HS-27A (cell line): ENCODE measurements at places on chromosomes 7 and 10.

GRCh38 chr7:115059321-115059720 lies 137.4 kb downstream of the MDFIC start:
- no peak for DNase-seq

GRCh38 chr10:59271160-59271559 lies 91.2 kb downstream of the FAM13C start:
- no peak for DNase-seq

DNA sequence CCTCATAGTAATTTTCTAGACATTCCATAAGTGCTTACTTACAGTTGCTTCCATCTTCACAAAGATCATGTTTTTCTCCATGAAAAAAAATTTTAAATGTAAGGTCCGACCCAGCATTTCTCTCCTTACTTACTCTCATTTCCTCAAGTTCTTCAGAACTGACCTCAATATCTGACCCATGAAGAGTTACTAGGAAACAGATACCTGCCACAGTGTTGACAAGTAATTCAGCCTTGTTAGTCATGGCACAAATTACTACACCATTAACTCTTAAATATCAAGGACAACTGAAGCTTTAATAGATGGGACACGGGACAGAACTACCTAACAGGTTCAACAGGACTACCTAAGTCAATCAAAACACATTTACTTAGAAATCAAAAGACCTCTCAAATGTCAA lies 316.2 kb downstream of the POM121L12 start:
- DNase-seq, result no peak

DNA sequence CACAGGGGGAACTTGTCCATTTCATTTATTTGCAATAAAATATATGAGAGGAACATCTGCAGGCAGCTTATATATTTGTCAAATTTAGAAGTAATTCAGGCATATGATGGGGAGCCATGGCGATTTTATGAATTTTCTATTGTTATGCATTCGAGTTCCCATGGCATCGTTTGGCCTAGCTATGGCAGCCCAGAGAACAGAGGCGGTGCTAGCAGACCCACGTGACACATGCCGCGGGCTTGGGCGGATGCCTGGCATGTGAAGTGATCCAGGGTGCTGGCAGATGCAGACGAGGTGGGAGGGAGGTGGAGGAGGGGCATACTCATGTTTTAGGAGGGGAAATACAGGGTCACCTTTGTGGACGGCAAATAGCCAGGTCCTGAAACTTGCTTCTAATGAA lies 560.0 kb upstream of the GALNT17 start:
- no peak for DNase-seq

DNA sequence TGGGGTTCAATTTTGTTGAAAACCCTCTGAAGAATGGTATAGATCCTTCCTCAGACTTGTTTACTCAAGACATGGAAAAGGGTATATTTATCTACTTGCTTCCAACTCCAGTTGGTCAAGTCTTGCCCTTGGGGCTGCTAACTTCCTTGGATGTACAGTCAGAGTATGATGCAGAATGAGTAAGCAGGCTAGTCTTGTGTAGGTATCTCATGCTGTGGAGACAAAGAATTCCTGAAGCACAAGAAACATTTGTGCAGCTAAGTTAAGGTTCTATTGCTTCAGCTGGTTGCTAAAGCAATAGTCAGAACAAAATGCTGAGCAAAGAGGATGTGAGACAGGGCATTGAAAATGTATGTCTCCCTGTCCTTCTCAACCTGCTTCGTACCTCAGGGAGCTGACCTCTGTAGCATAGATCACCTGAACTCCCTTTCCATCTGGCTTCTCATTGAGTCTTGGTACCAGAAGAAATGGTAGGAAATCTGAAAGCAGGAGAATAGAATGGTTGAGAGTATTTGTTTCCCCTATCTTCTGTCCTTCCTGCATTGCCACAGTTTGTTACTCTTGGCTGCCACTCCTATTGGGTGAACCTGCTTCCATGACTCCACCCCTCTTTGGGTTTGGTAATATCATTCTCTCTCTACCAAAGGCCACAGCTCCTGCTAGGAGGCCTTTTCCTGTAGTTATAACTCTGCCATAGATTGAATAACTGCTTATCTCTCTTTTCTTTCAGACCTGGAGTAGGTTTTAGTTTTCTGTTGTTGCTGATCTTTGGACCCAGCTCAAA lies 346.0 kb downstream of the PHF14 start:
- DNase-seq, result no peak

GRCh38 chr7:15755061-15755460 lies 68.6 kb upstream of the MEOX2 start:
- DNase-seq, result peak; percentile 35

DNA sequence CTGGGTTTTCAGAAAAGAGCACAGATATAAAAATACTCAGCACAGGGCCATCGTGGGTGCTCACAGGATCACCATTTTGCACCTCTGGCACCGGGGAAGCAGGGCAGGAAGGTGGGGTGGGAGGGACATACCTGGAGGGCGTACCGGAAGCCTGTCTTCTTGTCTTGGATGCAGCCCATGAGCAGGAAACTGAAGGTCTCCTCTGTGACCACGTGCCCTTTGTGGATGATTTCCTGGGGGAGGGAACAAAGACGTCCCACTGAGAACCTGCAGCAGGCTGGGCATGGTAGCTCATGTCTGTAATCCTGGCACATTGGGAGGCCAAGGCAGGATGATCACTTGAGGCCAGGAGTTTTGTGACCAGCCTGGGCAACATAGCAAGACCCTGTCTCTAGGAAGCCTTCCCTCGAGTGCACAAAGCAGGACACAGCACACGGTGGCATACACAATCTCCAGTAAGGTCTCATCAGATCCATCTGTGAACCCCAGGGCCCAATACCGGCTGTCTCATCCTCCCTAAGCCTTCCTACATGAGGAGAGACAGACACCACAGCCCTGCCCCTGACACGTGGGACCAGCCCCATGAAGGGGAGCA lies 9.5 kb downstream of the PTCD1 start:
- no peak for DNase-seq

GRCh38 chr10:15859509-15859905 lies 800 bp downstream of the MINDY3 start:
- no peak for DNase-seq

- no peak for DNase-seq
Measured at GRCh38 chr10:77643795-77644468, 6.3 kb upstream of the KCNMA1 start.

GRCh38 chr10:33174674-33175434 lies 159.6 kb downstream of the NRP1 start:
- no peak for DNase-seq

DNA sequence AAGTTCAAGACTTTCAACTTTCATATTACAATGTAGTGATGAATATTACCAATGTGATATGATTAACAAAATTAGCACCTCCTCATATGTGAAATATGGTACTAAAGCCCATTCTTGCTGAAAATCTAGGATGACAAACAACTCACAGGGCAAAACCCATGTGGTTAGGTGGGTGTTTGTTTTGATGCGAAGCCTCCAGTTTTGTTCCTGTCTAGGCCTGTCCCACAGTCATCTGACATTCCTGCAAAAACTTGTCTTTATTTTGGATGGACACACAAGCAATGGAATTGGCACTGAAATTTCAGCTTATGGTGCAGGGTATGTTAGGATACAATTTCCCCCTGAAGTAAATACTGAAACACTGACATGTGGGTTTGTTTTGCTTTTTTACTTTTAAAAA lies 95.3 kb downstream of the PARD3 start:
- DNase-seq, result no peak

GRCh38 chr7:150876817-150877526 lies 24.7 kb downstream of the AOC1 start:
- DNase-seq, result peak; percentile 1

DNA sequence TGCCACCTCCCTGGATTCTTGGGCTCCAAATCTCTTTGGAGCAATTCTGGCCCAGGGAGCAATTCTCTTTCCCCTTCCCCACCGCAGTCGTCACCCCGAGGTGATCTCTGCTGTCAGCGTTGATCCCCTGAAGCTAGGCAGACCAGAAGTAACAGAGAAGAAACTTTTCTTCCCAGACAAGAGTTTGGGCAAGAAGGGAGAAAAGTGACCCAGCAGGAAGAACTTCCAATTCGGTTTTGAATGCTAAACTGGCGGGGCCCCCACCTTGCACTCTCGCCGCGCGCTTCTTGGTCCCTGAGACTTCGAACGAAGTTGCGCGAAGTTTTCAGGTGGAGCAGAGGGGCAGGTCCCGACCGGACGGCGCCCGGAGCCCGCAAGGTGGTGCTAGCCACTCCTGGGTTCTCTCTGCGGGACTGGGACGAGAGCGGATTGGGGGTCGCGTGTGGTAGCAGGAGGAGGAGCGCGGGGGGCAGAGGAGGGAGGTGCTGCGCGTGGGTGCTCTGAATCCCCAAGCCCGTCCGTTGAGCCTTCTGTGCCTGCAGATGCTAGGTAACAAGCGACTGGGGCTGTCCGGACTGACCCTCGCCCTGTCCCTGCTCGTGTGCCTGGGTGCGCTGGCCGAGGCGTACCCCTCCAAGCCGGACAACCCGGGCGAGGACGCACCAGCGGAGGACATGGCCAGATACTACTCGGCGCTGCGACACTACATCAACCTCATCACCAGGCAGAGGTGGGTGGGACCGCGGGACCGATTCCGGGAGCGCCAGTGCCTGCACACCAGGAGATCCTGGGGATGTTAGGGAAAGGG lies 913 bp downstream of the NPY start:
- no peak for DNase-seq

DNA sequence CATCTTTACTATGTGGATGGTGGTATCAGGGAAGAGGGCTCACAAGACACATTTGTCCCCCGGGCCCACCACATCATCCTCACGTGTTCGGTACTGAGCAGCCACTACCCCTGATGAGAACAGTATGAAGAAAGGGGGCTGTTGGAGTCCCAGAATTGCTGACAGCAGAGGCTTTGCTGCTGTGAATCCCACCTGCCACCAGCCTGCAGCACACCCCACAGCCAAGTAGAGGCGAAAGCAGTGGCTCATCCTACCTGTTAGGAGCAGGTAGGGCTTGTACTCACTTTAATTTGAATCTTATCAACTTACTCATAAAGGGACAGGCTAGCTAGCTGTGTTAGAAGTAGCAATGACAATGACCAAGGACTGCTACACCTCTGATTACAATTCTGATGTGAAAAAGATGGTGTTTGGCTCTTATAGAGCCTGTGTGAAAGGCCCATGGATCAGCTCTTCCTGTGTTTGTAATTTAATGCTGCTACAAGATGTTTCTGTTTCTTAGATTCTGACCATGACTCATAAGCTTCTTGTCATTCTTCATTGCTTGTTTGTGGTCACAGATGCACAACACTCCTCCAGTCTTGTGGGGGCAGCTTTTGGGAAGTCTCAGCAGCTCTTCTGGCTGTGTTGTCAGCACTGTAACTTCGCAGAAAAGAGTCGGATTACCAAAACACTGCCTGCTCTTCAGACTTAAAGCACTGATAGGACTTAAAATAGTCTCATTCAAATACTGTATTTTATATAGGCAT lies 9.1 kb upstream of the CSGALNACT2 start:
- no peak for DNase-seq

- DNase-seq, result peak; percentile 58
Measured at GRCh38 chr10:70656489-70656888, 15.8 kb upstream of the ADAMTS14 start.

GRCh38 chr10:127736222-127736914 lies 617 bp upstream of the FOXI2 start:
- DNase-seq, result no peak

DNA sequence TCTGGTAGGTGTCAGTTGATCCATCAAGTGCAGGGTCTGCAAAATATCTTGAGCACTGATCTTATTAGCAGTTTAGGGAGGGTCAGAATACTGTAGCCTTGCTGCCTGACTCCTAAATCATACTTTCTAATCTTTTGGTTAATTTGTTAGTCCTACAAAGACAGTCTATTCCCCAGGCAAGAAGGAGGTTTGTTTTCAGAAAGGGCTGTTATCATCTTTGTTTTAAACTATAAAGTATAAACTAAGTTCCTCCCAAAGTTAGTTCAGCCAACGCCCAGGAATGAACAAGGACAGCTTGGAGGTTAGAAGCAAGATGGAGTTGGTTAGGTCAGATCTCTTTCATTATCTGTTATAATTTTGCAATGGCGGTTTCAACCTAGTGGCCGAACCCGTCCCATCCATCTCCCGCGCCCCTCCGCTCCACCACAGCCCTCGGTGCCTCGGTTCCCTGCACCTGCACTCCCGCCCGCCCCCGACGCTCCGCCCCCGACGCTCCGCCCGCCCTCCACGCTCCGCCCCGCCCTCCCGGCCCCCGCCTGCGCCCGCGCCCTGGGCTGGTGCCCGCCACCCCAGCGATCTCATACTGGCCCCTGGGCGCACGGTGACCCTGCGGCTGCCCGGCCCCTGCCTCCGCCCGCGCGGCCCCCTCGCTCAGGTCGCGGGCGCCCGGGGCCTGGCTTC lies at the start of gene ADCK2:
Gene ADCK2 (plus strand): TSS at position 564 of the 681 bp plus-strand sequence. CDS start 386 bp downstream, outside the sequence.
- no peak for DNase-seq

GRCh38 chr10:22683140-22683389 lies 31.3 kb downstream of the PIP4K2A start:
- no peak for DNase-seq

DNA sequence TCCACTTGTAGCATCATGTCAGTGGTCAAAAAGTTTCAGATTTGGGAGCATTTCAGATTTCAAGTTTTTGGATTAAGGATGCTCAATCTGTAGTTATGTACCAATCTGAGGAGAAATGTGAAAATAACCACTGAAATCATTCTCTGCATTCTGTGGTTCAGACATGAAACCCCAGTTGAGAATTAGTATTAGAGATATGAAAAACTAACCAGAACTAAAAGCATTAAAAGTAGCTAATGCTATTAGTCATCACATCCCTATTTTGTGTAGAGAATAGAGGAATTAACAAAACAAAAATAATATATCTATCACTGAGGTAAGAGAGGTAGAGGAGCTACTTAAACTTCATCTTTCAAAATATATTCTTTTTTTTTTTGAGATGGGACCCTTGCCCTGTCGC lies 28.0 kb downstream of the MICU1 start:
- no peak for DNase-seq

DNA sequence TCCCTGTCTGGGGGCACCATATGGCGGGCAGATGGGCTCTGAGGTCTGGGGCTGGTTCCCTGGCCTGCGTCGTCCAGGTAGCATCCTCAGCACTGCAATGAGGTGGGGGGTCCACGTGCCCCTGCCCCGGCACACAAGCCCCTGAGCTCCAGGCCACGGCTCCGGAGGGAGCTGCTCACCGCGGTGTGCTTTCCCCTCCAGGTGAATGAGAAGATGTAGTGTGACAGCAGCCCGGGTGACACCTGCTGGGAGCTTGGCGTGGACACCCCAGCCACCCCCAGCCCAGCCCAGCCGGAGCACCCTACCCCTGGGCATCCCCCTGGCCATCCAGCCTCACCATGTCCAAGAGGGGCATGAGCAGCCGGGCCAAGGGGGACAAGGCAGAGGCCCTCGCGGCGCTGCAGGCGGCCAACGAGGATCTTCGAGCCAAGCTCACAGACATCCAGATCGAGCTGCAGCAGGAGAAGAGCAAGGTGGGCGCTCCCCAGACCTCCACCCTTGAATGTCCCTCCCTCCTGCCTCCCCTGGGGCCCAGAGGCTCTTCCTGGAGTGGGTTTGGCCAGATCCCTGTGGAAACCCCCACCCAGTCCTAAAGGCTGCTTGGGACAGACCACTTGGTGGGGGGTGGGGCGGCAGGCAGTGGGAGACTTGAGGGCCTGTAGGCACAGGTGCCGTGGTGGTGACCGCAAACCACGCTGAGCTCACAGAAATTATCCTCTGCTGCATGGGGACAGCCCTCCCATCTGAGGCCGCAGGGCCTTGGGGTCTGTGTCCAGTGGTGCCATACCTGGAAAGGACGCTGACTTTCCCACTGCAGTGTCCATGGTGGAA lies 38.9 kb downstream of the JAKMIP3 start:
- DNase-seq, result no peak
